ENCODE measurements at places on chromosomes 7 and 10.

DNA sequence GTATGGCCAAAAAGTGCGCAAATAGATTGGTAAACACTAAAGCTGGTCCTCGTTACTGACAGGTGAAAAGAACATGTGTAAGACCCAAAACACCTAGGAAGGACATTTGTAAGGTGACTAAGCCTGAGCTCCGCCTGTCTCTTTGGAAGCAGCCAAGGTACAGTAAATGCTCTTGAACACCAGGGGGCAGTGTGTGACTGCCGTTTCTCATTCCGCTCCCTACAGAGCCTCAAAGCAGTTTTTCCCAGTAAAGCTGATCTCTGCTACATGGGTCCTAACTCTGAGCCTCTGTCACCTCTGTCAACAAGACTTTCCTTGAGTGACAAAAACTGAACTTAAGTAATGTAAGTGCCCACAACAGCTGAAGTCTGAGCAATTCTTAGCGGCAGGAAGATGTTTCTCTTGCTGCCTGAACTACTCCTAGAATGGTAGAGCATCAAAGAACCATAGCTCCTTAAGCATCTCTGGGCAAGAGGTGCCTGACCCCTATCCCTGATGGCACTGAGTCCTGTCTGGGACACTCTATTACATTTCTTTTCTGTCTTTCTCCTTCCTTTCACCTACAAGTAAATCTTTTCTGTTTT, 238.0 kb upstream of the INHBA start:
- no peak for DNase-seq

DNA sequence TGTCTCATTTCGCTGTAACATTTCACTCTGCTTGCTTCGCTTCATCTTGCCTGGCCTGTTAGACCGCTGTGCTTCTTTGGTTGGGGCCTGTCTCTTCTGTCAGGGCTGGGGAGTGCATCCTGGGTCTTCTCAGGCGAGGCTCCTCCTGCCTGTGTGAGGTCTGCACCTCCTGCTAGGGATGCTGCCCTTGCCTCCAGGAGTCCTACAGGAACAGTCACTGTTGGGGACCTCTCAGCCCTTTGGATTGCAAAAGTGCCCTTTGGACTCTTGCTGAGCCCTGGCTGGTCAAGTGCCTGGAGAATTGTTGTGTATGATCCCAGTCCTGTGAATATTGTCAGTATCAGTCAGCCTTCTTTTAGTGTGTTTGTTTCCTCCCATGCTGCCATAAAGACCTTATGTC, 84.1 kb downstream of the MDFIC start:
- no peak for DNase-seq

DNA sequence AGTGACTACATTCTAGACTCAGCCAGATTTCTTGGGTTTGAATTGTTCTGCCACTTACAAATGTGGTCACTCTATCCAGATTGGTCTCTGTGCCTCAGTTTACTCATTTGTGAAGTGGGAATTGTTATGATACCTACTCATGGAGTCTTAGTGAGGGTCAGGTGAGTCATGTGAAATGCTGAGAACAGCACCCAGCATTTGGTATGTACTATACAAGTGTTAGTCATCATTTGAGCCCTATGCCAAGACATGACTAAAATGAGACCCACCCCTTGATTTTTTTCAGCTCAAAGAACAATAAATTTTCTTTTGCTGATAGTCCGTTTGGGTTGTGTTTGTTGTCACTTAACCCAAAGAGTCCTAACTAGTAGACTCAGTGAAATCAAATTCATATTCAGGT, 92.8 kb downstream of the CHN2 start:
- DNase-seq, result no peak

DNA sequence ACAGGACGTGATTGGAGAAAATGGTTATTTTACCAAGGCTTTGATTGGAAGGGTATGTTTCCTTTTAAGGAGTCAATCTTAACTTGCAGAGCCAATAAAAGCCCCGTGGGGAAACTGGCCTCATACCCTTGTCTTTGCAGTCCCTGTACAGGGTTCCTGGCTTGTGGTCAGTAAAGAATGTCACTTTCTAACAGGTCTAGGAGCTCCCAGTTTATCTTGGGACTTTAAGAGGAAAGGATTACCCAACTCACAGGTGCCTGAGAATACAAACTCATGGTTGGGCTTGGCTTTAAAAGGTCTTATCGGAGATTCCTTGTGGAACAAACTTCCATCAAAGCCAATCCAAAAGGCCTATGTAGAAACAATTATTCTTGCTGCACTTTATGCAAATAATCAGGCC, 221.8 kb downstream of the PHF14 start:
- DNase-seq, result no peak

GRCh38 chr10:21740989-21741388, 207.0 kb downstream of the MLLT10 start:
- DNase-seq, result no peak

- no peak for DNase-seq
Observed at GRCh38 chr10:58756130-58756719, 243.6 kb downstream of the BICC1 start.

DNA sequence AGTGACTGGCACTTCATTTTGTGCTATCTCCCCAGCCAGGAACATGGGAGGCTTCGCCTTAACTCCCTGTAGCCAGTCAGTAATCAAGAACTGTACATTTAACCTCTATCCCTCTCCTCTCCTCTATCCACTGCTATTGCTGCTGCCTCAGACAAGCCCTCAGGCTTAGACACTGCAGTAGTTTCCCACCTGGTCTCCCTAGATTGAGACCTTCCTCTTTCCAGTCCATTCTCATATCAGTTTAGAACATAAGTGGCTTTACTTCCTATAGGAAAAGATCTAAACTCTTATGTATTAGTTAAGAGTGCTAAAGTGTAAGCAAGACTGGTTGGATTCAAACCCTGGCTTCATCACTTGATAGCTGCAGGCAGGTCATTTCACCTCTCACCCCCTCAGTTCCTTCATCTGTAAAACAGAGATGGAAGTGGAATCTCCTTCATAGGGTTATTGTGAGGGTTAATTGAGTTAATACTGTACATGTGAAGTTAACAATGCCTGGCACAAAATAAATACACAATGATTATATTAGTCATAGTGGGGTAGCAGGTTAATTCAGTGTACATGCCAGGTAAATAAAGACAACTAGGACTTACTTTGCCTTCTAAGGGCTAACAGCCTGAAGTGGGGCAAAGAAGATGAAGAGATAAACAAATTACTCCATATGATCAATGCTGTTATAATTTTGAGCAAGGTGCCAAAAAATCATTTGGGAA, 76.1 kb downstream of the ZNF277 start:
- DNase-seq, result no peak

DNA sequence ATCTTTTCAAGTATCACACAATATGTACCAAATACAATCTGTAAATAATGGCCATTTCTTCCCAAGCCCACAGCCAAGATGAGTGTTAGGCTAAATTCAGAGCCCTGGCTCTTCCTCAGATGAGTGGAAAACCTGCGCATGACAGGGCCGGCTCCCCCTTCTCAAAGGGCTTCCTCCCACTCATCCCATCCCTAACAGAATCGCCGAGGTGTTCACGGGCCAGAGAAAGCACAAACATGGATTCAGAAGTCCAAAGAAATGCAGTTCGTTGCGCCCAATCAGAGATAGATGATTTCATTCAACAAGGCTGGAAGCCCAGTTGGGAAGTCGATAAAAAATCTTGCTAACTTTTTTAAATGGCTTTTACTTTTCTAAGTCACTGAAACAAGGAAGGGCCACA, 121.8 kb downstream of the UBE2H start:
- DNase-seq, result no peak

- DNase-seq, result no peak
Observed at GRCh38 chr7:74284781-74285259, 4.4 kb upstream of the CLIP2 start.

DNA sequence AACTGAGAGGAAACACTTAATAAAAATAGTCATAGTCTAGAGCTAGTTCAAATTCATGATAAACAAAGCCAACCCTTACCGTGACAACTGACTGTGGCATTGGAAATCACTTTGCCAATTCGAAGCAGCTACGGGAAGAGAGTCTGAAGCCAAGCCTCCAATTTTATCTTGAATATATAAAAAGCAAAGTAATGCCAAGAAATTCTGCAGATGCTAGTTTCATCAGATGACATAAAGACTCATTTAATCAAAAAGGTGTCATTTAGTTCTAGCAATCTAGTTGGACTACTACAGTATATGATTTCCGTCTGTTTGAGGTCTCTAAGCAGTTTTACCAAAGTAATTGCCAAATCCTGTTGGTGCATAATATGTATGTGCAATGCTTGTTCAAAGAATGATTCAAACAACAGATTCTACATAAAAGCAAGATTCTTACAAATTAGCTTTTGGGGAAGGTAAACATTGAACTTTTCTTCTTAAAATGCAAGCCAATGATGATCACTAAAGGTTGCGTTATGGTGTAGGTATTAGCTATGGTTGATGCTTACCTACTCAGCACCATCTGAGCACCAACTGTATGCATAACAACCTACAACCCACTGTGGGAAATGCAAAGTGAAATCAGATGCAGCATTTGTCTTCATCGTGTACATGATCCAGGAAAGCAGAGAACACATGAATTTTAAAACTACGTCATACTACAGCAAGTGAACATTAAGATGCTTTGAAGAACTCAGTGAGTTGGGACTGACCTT, 2.8 kb downstream of the FAM171A1 start:
- DNase-seq, result no peak

- no peak for DNase-seq
Observed at GRCh38 chr10:110612087-110612486, 32.0 kb upstream of the RBM20 start.

DNA sequence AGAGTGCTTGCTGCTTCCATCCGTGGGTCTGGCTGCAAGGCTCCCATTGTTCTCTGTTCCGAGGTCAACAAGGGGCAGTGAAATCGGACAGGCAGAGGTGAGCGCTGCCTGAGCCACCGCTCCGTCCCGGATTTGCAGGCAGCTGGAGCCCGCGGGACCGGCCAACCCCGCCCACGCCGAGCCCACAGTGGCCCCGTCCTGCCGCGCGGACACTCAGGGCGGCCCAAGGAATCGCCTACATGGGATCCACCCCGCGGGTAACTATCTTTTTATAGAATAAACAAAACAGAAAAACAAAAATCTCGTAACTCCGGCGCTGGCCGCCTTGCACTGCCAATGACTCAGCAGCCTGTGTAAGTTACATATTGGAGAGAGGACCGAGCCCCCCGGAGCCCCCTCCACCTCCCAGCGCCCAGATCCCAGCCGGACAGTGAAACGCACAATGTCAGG, 1.9 kb downstream of the BNIP3 start:
- DNase-seq, result no peak
